ENCODE measurements at places on chromosomes 11 and 22.

DNA sequence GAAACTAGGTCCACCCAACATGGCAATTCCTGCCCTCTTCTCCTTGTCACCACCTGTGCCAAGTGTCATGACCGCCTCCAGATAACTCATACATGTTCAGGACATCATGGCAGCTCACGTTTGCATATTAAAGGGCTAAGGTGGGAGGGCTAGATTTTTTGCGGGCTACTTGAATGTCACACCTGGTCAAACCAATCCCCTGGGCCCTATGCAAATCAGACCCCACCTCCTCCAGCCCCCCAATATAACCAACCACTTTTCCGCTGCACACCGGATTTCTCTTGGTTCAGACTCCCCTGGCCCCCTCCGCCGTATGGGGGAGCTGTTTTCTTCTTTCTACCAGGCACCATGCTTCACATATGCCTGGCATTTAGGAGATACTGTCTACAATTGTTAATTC, 12.6 kb downstream of the UPB1 start:
- no peak for DNase-seq

DNA sequence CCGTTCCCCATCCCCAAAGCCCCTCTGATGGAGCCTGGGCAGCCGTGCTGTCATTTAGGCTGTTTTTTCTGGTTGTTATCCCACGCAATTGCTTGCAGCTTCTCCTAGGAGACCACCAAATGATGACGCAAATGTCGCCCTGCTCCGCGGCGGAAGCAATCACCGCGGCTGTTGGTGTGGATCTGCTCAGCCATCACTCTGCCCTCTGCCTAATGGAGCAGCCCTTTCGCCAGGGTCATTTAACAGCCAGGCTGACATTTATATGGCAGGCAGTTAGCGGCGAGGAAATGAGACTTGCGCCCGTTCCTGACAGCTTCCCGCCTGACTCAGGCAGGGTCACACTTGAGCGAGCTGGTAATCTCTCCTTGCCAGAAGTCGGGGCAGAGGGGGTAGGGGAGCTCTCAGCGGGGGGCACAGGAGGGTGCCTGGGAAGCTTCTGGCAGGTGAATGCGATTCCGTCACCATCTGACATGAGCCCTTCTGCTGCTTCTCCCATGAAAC, 97.9 kb upstream of the RTL6 start:
- DNase-seq: no peak

DNA sequence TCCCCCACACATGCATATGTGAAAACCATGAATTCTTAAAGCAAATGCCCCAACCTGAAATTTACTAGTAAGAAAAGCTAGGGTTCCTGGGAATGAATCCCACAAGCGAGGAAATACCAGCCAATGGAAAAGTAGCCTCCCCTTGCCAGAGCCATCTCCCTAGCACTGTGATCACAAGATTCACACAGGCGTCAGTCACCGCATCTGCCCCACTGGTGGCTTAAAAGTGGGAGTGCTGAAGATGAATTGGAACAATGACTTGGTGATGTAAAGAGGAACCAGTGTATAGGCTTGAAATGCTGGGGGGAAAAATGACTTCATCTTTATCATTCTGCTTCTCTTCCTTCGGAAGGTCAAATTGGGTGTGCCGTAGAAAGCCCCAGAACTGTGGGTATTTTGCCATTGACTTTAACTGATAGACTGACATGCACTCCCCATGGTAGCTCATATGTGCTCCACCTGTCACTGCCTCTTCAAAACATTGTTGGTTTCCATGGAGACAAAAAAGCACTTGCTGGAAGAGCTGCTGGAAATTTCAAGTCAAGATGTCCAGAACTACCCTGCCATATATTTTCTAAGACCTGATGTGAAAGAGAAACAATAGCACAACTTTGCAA, 19.2 kb upstream of the ASPHD2 start:
- DNase-seq: no peak

DNA sequence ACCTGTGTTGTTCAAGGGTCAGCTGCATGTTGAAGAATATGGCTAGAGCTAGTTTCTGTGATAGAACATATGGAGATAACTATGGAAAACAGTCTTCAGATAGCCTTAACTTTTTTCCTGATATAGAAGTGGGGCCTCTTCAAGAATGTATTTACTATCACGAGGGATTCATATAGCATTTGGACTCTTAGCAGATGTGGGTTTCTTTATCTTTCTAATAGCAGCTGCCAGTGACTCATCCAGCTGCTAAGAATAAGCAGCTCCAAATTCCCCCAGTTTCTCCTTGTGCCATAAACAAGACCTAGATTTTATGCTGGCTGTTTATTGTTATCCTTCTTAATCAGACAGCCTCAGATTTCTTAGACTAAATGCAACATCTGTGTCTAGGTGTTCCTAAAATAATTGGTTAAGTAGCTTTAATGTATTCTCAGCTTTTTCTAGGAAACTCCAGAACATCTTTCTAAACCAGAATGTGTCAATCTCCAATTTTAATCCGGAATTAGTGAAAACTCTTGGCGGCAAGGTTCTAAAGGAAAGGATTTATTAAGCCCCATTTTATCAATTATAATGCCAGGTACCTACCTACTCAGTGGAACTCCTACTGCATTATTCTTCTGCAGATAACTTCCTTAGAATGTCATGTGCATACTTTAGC, 119.8 kb downstream of the CSTPP1 start:
- no peak for DNase-seq

DNA sequence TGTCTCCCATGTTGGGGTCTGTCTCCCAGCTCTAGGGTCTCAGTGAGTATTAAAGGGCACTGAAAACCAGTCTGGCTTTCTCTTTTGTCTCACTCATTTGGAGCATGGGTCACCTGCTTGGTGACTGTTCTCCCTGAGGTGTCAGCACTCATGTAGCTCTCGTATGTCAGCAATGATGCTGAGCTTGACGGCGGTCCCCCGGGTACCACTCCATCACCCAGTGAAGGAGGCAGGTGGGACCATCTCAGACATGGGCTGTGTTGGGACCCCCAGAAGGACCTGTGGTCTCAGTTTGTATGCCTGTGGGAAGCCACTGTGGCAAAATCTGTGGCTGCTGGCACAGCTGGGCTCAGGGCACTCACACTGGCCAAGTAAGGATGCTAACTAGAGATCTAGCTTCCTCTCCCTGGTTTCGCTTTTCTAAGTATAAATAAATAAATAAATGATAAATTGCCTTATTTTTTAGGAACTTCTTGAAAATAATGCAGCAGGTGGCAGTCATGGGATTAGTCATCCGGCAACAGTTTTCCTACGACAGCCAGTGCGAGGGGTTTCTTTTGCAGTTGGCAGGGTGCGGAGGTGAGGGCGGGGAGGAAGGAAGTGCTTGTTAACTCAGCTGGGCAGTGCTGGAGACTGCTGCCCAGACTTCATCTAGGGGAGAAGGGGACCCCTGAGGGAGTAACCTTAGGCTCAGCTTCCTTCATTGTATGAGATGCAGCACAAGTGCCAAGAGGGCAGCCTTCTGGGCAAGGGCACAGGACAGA, 48.8 kb downstream of the OSBP2 start:
- no peak for DNase-seq

GRCh38 chr11:105219269-105219668, 79.7 kb upstream of the CARD18 start:
- no peak for DNase-seq

DNA sequence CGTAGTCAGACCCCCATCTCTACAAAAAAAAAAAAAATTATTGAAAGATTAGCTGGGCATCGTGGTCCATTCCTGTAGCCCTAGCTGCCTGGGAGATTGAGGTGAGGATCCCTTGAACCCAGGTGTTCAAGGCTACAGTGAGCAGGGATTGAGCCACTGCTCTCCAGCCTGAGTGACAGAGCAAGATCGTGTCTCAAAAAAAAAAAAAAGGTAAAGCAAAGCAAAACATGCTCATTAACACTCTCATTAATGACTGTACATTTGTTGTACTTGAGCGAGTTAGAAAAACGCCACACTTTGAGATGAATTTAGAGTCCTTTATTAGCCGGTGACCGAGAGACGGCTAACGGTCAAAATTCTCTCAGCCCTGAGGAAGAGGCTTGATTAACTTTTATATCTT, 6.2 kb upstream of the SERHL2 start:
- DNase-seq: no peak

DNA sequence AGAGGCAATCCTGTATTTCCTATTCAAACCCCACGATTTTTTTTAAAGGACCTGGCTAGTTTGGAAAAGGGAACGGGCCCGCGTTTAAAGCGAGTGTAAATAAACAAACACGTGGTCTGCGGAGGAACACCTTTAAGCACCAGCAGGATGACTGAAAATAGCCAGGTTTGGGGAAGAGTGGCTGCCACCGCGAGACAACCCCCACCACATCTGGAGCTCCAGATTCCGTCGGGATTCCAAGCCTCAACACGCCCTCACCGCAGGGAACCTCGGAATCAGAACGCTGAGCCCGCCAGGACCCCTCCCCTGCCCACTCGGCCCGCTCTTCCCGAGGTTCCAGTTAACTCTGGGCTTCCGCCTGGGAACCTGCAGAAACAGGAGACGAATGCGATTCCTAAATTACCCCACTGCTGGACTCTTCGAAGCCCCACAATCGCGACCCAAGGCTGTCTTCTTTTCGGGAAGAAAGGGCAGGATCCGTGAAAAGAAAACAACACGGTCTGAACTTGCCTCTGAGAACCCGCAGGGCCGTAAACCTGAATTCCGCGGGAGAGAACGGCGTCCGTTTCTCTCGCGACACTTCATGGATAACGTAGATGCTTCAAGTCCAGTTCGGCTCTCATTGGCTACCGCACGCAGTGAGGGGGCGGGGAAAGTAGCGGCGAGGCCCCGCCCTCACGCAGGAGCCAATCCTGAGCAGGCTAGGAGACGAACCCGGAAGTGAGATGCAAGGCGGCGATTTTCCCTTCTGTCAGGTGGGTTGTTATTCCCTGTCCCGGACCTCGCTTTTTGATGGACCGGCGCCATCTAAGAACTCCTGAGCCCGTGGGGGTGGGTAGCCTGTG, at the start of the genes ANKRD49 and MRE11:
TSS of gene ANKRD49 (plus strand) at position 704 of the 845 bp plus-strand sequence. CDS start 2,710 bp downstream, outside the sequence.
TSS of gene MRE11 (minus strand) at position 564 of the 845 bp plus-strand sequence. CDS start 1,043 bp downstream, outside the sequence.
- DNase-seq: peak; percentile 95

DNA sequence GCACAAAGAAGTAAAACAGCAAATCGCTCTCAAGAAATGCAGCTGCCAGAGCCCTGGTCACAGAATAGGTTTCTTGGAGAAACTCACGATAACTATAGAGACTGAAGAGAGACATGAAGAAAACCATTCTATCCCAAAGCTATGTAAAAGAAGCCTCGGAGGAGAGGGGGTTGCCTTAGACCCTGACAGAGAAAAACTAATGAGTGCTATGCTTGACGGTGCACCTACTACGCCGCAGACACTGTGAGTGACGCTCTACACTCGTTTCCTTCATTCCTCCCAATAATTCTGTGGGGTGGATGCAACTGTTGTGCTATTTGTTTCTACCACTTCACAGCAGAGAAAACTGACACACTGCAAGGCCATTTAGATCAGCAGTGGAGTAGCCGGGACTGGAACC, 121.8 kb downstream of the ETS1 start:
- DNase-seq: no peak

DNA sequence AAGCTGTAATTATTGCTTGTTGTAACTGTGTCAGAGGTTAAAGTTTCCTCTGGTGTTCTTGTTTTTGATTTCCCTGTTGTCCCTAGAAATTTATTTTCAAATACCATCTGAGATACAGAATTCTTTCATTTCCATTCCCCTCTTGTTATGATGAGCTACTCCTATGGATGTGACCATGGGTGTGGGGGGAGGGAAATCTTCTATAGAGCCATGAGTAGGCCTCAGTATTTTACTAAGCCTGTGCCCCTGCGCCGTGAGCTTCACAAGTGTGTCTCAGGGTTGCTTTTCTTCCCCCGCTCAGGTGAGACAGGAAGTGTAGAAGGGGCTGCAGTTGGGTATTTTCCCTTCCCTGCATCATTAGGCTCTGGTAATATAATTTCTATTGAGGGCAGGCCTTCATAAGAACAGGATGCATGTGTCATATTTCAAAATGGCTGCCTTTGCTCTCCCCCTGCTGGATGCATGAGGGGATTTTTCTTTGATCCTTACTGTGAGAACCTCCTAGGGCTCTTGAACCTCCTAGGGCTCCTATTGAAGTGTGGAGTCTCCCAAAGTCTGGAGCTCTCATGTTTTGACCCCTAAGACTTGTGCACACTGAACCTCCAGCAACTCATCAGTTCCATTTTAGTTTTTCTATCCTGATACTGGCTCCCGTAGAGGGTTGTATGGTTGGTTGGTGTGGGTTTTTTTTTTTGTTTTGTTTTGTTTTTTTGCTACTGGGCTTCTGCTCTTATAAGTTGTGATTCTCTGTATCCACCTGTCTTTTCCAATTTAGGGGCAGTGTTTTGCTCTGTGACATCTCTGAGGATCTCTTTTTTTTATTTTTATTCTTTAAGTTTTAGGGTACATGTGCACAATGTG, 658.2 kb downstream of the NTM start:
- DNase-seq: no peak

GRCh38 chr11:623999-624704, 603 bp downstream of the CDHR5 start:
- no peak for DNase-seq

DNA sequence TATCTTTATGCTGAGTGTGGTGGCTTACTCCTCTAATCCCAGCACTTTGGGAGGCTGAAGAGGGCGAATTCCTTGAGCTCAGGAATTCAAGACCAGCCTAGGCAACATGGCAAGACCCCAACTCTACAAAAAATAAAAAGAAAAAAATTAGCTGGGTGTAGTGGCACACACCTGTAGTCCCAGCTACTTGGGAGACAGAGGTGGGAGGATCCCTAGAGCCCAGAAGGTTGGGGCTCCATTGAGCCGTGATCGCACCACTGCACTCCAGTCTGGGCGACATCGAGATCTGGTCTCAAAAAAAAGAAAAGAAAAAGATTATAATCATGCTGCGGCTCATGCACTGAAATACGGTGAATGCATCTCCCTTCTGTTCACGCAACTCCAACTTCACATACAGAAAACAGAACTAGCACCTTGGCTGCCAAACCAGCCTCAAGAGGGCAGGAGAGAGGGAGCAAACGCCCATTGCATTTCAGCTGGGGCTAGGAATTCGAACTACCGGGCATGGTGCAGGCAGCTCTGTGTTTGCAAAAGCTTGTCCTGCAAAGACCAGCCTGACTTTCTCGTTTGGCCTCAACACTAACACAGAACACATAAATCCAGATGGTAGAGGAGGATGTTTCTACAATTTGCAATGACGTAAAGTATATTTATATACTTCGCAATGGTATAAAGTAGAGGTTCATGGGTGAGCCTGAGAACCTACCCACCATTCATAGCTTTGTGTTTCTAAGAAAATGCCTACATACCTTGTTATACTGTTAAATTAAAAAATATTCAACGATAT, 6.3 kb upstream of the SYNGR1 start:
- peak; percentile 52 for DNase-seq

DNA sequence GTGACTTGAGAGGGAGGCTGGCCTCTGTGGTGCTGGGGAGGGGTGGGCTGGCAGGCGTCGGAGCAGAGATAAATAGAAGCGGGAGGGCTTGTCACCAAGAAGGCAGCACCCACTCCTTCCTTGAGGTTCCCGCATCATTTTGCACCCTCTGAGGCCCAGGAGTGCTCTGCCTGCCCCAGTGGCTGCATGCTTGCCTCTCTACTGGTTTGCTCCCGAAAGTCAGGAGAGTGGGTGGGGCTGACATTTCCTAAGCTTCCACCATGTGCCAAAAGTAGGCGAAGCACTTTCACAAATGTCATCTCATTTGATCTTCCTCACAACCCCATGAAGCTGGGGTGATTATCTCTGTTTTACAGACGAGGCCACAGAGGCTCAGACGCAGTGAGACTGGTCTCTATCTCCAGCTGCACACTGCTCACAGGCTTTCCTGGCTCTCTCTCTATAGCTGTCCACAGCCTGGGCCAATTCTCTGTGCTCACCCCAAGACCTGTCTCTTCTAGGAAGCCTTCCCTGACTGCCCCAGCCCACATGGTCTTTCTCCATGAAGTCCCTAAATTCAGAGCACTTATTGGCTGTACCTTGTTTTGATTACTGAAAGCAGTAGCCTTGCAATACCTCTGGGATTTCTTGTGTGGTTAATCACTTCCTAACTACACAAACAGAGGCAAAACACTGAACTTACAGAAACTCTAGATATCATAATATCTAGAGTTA, 2.6 kb upstream of the UCP3 start:
- no peak for DNase-seq
